HCT116 (cell line): ENCODE measurements at places on chromosomes 4 and X. TPM values are rescaled to one million over a fixed set of nuclear protein-coding genes. Genes with fewer than 3 reads are reported as not detected.

Gene PLXNB3
- total RNA-seq: 4.8 TPM

DNA sequence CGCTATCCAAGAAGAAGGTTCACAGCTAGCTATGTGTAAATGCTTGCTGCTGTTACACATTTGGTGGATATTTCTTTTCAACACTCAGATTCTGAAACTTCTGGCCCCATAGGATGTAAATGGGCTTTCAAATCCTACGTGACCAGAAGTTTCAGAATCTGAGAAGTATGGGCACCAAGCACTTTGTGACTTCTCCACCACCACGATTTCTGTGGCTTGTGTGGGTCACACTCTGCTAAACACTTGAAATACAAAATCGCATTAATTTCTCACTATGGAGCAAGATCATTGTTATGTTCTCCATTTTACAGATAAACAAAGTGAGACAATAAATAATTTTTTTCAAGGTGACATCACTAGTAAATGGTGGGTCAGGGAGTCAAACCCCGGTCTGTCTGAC lies 259.4 kb upstream of the JADE1 start:
- DNase-seq: no peak

- no peak for DNase-seq
Observed at GRCh38 chr4:14837860-14838259, 164.4 kb upstream of the CPEB2 start.

Gene FGG
- total RNA-seq: 2.7 TPM

Gene TMEM156
- 0.22 TPM for total RNA-seq

Gene TRIM75
- total RNA-seq: not detected
